Stimulated activated CD4-positive, alpha-beta T cell treated with anti-CD3 and anti-CD28 coated beads, Interleukin-1b, Interleukin-23, amount 100 ng/mL, for 24 hours (primary cell): ENCODE measurements at places on chromosomes 5 and 9.

DNA sequence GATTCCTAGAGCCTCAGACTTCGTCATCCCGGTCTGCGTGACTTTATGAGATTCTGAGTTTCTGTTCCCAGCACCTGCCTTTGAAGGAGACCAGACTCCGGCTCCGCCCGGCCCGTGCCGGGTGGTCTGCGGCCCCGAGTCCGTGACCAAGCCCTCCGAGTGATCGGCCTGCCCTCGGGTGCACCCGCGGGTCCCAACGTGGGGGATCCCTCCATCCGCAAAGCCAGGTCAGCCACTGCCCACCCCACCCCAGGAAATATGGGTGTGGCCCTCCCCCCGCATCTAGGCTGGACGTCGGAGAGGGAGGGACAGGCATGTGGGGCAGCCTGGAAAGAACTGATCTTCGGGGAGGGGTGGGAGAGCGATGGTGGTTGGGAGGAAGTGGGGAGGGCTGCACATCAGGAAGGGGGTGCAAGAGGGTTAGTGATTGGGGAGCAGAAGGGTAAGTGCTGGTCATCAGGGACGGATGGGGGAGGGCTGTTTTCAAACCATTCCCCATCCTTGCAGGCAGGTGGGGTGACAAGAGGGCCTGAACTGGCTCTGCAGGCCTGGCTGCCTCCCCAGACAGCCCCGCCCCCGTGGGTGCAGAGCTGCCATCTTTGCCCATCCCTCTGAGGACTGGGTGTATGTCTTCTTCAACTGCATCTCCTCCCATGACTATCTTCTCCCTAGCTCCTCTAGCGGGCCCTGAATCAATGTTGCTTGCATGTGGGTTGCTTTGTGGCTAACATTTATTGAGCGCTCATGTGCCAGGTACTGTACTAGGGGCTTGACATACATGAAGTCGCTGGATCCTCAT is 747 bp downstream of the LRSAM1 start:
- DNase-seq: no peak

GRCh38 chr9:32955655-32956478 is 45.6 kb downstream of the APTX start:
- DNase-seq: no peak

DNA sequence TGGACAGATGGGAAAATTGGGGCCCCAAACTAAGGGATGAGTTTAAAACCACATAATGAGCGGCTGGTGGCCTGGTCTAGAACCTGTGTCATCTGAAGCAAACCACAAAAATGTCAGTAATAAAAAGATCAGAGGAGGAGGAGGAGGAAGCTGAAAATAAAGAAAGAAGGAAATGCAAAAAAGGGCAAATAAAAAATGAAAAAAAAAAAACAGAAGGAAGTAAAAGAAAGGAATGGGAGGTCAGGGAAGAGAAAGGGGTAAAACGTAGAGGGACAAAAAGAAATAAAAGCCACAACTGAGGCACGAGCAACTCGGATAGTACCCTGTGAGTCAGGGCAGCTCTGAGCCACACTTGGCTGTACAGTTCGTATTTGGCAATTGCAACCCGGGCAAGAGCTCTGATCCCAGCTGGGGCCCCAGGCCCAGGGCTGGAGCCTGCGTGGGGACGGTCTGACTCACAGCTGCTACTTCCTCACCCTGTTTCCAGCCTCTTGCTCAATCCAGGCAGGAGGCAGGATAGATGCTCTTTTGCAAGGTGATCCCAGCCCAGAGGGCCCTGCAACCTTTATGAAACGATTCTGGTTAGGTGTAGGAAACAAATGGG is 137.9 kb upstream of the TRIM32 start:
- DNase-seq: no peak

GRCh38 chr5:36728697-36729543 is 122.5 kb downstream of the SLC1A3 start:
- DNase-seq: no peak

- DNase-seq: no peak
Measured at GRCh38 chr9:108913391-108913790, 20.5 kb downstream of the ELP1 start.

DNA sequence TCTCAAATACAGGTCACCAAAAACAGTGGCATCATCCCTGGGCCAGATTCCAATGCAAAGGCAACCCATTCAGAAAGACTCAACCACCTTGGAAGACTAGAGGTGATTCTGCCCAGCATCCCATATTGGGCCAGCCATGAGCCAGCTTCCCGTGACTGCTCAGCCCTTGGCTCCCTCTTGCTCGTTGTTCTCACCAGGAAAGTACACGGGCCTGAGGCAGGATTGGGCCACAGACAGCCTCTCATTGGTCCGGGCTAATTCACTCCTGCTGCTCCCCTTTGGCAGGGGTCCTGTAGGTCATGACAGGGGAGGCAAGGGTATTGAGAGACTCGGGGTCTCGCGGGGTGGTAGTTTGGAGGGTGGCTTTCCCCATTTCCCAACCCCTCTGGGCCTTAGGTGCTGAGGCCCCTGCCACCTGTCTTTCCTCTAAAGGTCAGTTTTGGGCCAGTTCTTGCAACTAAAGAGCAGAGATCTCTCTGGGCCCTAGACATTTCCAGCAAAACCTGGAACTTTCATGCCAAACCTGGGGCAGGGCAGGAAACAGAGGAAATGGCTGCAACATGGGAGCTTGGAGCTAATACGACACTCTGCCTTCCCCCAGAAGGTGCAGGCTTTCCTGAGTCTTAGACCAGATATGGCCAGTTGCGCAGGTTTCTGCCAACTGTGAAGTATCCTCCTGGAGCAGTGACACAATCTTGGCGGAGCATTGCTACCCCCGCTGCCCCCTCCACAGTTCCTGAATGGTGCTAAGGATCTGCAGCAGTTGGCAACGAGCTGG is 22.0 kb upstream of the FGFR4 start:
- no peak for DNase-seq

DNA sequence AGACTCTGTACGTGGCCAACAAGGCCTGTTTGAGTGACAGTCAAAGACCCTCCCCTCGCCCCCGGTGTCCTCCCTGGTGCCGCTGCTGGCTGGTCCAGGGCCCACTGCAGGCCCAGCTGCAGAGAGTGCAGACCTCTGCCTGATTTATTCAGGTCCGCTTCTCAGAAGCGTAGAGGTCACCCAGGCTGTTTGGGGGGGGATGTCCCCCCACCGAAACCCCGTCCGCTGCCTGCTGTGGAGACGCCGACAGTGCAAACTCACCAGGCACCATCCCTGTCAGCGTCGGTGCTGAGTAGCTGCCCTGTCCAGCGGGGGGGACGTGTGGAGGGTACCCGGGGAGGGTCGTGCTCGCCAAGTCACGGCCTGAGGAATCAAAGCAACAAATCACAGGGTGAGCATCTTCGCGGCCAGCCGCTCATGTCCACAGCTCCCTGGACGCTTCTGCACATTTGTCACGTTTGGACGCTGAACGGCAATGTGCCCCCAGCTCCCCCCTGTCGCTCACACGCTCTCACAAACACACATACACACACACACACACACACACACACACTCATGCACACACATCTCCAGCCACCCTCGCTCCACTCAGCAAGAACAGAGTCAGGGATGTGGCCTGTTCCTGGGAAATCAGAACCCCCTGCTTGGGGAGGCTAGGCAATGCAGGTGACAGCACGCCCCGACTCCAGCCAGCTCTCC is 152.2 kb downstream of the PAX5 start:
- DNase-seq: no peak

DNA sequence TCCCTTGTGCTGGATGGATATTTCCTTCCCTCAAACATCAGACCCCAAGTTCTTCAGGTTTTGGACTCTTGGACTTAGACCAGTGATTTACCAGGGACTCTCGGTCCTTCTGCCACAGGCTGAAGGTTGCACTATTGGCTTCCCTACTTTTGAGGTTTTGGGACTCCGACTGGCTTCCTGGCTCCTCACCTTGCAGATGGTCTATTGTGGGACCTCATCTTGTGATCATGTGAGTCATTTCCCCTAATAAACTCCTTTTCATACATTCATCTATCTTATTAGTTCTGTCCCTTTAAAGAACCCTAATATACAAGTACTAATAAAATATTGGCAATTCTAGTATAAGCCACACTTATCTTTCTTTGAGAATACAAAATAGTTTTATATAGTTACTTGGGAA is 1078.9 kb downstream of the CDH12 start:
- no peak for DNase-seq

- DNase-seq: no peak
Measured at GRCh38 chr5:45440466-45440865, 255.7 kb downstream of the HCN1 start.

GRCh38 chr5:40429258-40430100 is 250.2 kb upstream of the PTGER4 start:
- no peak for DNase-seq

- DNase-seq: no peak
Measured at GRCh38 chr5:126124706-126125345, 298.4 kb upstream of the GRAMD2B start.

- DNase-seq: no peak
Measured at GRCh38 chr9:91111226-91111625, 250.5 kb downstream of the AUH start.

DNA sequence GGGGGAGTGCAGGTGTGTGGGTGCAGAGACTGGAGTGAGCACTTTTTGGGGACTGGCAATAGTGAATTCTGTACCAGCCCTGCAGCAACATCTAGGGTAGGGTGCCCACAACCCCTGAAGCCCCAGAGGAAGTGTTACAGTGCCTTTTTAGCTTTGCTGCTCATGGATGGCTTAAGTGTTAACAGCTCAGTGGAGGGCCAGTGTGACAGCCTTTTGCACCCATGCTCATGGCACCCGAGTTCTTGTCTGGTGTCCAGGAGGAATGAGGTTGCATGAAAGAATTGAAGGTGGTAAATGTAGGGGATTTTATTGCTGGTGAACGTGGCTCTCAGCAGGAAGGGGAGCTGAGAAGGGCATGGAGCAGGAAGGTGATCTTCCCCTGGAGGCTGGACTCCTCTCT is 107.3 kb downstream of the MRPL36 start:
- DNase-seq: no peak

GRCh38 chr9:123772374-123772773 is 157.6 kb downstream of the DENND1A start:
- DNase-seq: no peak

- DNase-seq: no peak
Measured at GRCh38 chr5:76457674-76458485, 54.8 kb downstream of the IQGAP2 start.

- DNase-seq: no peak
Measured at GRCh38 chr9:130846487-130847305, 11.6 kb downstream of the ABL1 start.

DNA sequence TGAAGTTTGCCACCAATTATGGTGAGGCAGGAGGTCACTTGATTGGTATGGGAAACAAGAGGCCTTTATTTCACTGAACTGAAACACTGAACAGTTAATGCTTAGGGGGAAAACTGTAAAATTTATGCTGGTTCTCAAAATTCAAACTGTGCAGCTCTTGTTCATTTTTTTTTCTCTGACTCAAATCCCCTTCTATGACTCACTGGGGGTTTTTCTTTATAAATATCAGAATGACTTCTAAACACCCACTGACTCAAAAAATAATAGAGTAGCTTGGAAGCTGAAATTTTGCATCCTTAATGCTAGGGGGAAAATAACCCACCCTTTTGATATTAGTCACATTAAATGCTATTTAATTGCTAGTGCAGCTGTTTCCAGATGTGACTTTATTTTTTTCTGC is 24.1 kb upstream of the OTP start:
- DNase-seq: no peak
